ENCODE measurements at places on chromosomes 1 and 21.

- H3K27me3 ChIP-seq = no peaks in the 10 kb centered on the region
- H3K36me3 ChIP-seq = no peaks in the 10 kb centered on the region
- H3K4me3 ChIP-seq = no peak overlapping the region
- no peak for DNase-seq
- H3K27ac ChIP-seq = no peak overlapping the region
These were observed 498.5 kb downstream of the NUF2 start for GRCh38 chr1:163820226-163820625.

DNA sequence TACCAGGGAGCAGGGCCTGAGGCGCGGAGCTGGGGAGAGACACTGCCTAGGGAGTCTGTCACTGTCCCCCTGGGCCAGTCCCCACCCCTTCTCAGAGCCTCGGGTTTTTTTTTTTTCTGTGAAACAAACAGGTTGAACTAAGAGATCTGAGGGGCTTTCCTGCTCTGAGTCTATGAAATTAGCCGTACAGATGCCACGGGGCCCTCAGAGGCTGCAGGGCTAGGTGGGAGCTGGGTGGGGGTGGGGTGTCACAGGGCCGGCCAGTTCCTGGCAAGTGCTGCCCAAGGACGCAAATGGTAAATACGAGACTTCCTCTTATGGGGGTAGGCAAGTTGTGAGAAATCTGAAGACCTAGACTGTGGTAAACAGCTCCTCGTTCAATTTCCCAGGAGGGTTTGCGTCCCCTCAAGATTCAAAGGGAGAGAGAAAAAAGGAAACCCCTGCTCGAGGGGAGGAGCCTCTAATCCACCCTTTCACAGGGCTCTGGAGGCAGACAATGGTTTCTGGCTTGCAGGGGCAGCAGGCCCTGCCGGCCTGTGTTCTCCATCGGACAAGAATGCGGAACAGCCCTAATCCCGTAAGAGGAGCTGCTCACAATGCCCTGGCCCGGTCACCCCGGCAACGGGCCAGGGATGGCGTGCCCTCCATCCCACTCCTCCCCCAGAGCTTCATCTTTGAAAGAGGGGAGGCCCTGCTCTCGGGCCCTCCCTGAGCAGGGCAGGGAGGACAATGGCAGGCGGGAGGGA is 7.8 kb downstream of the NUAK2 start:
- H3K4me1 ChIP-seq = peaks cover 55% of the 10 kb centered on the region
- peak; percentile 24 for DNase-seq

DNA sequence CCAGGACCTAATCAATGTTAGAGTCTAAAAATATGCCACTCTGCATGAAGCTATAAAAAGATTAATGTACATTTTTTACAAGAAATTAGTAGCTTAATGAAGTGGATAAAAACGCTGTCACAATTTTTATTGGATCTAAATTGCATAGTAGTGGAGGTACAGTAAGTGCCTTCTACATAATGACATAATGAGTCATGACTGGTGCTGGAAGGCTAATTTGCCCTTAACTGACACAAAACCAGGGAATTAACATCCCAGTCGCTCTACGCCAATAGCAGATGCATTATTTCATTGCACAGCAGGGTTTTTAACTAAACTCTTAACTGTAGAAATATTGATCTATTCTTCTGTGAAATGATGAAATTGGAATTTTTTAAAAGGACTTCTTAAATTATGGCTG is 33.3 kb downstream of the RRAGC start:
- DNase-seq = no peak
- no peak overlapping the region for H3K4me3 ChIP-seq
- H3K4me1 ChIP-seq = no peaks in the 10 kb centered on the region
- no peak overlapping the region for H3K27ac ChIP-seq
- H3K27me3 ChIP-seq = peaks cover 56% of the 10 kb centered on the region

DNA sequence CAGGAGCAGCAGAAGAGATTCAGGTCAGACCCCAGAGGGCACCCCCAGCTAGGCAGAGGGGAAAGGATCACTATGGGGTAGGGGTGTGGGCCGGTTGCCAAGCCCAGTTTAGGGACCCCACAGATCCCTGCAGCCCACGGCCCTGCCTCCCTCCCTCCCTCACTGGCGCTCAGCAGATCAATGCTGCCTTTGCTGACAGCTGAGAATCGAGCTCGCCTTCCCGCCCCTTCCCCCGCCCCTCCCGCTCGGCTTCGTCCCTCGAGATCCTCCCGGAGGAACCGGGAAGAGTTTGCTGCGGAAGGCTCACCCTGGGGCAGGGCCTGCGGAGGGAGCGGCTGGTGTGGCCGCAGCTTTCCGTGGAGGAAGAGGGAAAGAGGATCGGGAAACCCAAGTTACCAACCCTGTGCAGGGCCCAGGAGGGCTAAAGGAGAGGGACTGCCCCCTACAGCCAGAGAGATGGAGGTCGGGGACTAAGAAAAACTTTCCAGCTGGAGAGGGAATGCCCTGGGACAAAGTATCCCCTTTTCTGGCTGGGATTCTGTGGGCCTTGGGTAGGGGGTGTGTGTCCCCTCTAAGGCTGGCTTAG is 1.1 kb upstream of the KCNQ4 start:
- peaks cover 11% of the 10 kb centered on the region for H3K4me1 ChIP-seq
- H3K27me3 ChIP-seq = peaks cover 37% of the 10 kb centered on the region
- H3K36me3 ChIP-seq = peaks cover 8% of the 10 kb centered on the region
- no peak overlapping the region for H3K4me3 ChIP-seq
- no peak for DNase-seq
- no peak overlapping the region for H3K27ac ChIP-seq

DNA sequence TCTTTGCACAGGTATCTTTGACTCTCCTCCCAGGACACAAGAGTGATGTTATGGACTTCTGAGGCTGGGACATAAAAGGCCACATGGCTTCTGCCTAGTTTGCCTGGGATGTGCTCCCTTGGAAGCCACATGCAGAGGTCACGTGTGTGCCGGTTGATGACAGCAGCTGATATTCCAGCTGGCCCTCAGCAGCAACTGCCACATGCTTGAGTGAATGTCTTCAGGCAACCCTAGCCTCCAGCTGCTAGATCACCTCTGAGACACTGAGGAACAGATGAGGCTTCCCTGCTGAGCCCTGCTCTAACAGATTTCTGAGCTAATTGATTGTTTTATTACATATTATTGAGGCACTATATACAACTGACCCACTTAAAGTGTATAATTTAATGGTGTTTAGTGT is 11.6 kb upstream of the AKR7A3 start:
- H3K27ac ChIP-seq = no peak overlapping the region
- no peak for DNase-seq
- peaks cover 27% of the 10 kb centered on the region for H3K36me3 ChIP-seq
- no peak overlapping the region for H3K4me3 ChIP-seq
- no peaks in the 10 kb centered on the region for H3K4me1 ChIP-seq

DNA sequence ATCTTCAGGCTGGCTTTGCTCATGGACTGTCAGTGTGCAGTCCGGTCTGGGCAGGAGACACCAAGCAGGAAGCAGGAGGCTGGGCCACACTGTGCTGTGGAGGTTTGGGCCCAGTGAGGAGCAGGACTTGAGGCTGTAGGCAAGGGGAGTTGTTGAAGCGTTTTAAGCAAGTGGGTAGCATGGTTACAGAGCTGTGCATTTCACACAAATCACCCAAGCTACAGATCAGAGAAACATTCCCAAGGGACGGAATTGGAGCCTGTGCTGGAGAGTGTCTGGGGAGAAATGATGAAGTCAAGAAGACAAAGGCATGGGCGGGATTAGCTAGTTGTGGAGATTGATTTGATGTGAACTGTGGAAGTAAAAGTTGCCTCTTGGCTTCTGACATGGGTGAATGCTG is 60.9 kb downstream of the KIF21B start:
- H3K27me3 ChIP-seq = peaks cover 13% of the 10 kb centered on the region
- H3K4me1 ChIP-seq = no peaks in the 10 kb centered on the region
- no peak overlapping the region for H3K27ac ChIP-seq
- H3K36me3 ChIP-seq = peaks cover 3% of the 10 kb centered on the region

- peaks cover 39% of the 10 kb centered on the region for H3K4me1 ChIP-seq
- H3K27me3 ChIP-seq = peaks cover 7% of the 10 kb centered on the region
- H3K4me3 ChIP-seq = no peak overlapping the region
- DNase-seq = no peak
- peaks cover 2% of the 10 kb centered on the region for H3K36me3 ChIP-seq
These were observed 8.1 kb upstream of the GREM2 start for GRCh38 chr1:240619906-240620621.

DNA sequence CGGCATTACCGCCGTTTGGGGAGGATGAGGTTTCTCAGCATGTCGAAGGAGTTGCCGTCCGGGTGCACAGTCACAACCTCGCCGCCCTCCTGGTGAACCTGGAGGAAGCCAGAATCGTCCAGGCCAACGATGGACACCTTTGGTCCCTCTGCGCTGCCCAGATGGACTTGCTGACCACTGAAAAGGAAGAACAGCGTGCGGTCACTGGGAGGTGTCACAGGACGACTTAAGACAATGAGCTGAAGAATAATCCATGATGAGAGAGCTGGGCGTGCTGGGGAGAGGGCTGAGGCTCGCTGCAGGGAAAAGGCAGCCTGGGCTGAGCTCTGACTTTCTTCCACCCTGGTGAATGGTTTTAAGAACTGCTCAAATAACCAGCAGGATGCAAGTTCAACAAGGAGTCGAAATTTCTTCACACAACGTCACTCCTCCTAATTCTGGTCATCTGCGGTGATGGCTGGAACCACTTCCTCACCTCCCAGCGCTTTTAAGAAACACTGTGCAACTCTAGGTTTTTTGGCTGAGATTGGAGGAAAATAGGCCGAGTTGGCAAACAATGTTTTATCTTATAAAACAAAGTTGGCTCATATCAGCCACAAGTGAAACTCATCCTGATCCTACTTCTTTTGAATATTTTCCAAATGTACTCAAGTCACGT is 55.5 kb downstream of the SIM2 start:
- H3K4me1 ChIP-seq = no peaks in the 10 kb centered on the region
- H3K4me3 ChIP-seq = no peak overlapping the region
- no peaks in the 10 kb centered on the region for H3K36me3 ChIP-seq
- DNase-seq = no peak

DNA sequence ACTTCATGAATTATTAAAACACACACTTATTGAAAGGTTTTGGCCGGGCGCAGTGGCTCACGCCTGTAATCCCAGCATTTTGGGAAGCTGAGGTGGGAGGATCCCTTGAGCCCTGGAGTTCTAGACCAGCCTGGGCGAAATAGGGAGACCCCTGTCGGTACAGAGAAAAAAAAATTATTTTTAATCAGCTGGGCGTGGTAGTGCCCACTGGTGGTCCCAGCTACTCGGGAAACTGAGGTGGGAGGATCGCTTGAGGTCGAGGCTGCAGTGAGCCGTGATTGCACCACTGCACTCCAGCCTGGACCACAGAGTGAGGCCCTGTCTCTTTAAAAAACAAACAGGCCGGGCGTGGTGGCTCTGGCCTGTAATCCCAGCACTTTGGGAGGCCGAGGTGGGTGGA is 1.7 kb downstream of the GABPB2 start:
- DNase-seq = no peak
- peaks cover 33% of the 10 kb centered on the region for H3K36me3 ChIP-seq
- no peak overlapping the region for H3K4me3 ChIP-seq
- peaks cover 31% of the 10 kb centered on the region for H3K4me1 ChIP-seq
- peak overlapping the region; percentile 99 for H3K27ac ChIP-seq

- H3K27me3 ChIP-seq = no peaks in the 10 kb centered on the region
- no peak overlapping the region for H3K4me3 ChIP-seq
- no peak for DNase-seq
- peaks cover 8% of the 10 kb centered on the region for H3K36me3 ChIP-seq
These were observed 4.8 kb downstream of the THBS3 start for GRCh38 chr1:155202731-155203515.

- H3K27ac ChIP-seq = no peak overlapping the region
- no peaks in the 10 kb centered on the region for H3K4me1 ChIP-seq
- no peak overlapping the region for H3K4me3 ChIP-seq
- H3K27me3 ChIP-seq = peaks cover 2% of the 10 kb centered on the region
- H3K36me3 ChIP-seq = no peaks in the 10 kb centered on the region
These were observed 277.0 kb downstream of the MRPL39 start for GRCh38 chr21:25330266-25330665.

- no peaks in the 10 kb centered on the region for H3K36me3 ChIP-seq
- DNase-seq = no peak
- H3K4me1 ChIP-seq = no peaks in the 10 kb centered on the region
- H3K27ac ChIP-seq = no peak overlapping the region
These were observed 74.3 kb downstream of the LAMC1 start for GRCh38 chr1:183097438-183098051.

DNA sequence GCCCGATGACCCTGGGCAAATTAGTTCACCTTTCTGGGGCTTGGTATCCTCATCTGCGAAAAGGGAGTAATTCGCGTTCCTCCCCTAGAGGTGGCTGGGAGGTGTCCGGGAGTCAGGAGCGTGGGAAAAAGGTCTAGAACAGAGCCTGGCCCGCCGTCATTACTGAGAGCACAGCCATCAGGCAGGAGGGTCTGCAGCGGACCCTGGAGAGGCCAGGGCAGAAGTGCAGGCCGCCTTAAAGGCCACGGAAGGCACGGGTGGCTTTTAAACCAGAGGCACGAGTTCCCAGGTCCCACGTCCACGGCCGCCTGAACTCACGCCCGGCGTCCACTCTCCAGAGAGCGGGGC is 850 bp downstream of the PANK4 start:
- peak overlapping the region; percentile 93 for H3K27ac ChIP-seq
- H3K4me1 ChIP-seq = peaks cover 47% of the 10 kb centered on the region
- DNase-seq = no peak
- H3K27me3 ChIP-seq = peaks cover 15% of the 10 kb centered on the region
- peaks cover 37% of the 10 kb centered on the region for H3K36me3 ChIP-seq

DNA sequence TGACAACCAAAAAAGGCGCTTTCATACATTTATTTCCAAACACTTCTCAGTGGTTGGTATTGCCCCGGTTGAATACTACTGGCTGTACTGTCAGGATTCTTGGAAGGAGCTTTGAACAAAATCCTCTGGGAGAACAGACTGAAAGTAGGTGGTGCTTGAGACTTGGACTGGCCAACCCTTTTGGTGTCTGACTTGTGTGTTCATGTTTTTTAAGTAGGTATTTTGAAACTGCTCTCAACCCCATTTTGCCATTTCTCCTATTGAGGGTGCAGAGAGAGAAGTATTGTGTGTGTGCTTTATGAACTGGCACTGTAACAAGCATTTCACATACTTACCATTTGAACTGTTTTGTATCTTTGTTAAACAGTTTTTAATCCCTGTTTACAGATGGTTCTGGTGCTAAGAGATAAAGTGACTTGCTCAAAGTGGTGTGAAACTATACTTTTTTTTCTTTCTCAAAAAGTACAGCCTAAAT is 21.2 kb downstream of the ARID1A start:
- no peak overlapping the region for H3K27ac ChIP-seq
- no peak for DNase-seq
- H3K36me3 ChIP-seq = peaks cover 65% of the 10 kb centered on the region
- no peak overlapping the region for H3K4me3 ChIP-seq

- no peaks in the 10 kb centered on the region for H3K36me3 ChIP-seq
- peaks cover 6% of the 10 kb centered on the region for H3K27me3 ChIP-seq
- no peak overlapping the region for H3K27ac ChIP-seq
These were observed 6.6 kb downstream of the SLC2A5 start for GRCh38 chr1:9062846-9063245.

DNA sequence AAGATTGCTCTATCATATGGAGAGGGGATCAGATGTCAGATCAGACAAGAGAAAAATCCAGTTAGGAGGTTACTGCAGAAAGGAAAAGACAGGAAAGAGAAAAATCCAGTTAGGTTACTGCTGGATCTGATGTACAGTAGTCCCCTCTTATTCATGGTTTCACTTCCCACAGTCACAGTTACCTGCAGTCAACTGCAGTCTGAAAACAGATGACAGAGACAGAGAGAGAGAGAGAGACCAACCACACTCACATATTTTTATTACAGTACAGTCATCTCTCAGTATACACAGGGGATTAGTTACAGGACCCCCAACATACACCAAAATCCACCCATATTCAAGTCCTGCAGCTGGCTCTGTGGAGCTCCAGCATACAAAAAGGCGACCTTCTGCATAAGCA is 29.3 kb downstream of the NUP133 start:
- no peaks in the 10 kb centered on the region for H3K27me3 ChIP-seq
- no peak overlapping the region for H3K27ac ChIP-seq
- peaks cover 12% of the 10 kb centered on the region for H3K4me1 ChIP-seq
- H3K4me3 ChIP-seq = no peak overlapping the region
- no peak for DNase-seq
